Iris pigment epithelial cell (primary cell): ENCODE measurements at places on chromosomes 4 and X.

DNA sequence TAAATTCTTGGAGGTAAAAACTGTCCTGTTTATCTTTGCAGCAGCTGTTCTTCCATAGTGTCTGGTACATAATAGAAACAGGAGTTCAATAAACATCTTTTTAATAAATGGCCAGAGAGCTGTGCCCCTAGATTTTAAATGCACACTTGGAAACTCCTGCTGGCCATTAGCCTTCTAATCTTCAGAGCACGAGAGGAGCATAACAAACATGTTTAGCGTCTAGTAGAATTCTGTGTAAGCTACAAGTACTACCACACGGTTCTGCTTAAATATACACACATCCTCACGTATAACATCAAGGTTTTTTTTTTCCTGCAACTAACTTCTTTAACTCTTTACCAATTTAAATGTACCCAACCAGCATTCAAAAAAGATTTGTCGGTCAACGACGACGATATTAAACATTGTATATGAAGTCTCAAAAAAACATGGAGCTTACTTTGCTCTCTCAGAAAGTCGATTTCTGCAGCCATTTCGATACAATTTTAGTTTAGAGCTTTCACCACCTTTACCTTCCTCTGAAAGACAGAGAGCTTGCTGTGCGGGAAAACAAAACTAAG lies 628 bp downstream of the SCLT1 start:
- peak; percentile 25 for DNase-seq

DNA sequence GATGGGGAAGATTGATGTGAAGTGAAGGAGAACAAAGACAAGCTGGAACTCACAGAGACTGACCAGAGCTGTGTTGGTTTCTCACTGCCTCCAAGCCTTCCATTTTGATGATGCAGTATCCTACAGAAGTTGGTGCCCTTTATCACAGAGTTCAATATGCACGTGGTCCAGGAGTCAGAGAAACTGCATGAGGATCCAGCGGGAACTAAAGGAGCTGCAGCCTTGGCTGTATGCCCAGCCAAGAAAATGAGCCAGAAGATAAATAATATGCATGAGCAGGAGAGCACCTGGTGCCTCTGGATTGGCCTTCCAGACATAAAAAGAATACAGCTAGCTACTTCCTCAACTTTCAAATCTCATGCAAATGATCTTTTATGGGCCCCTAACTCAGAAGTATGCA lies 44.3 kb upstream of the DCLK2 start:
- DNase-seq: peak; percentile 49

GRCh38 chr4:138334346-138335016 lies 92.3 kb upstream of the SLC7A11 start:
- no peak for DNase-seq

GRCh38 chr4:152817331-152817730 lies 37.6 kb downstream of the ARFIP1 start:
- peak; percentile 63 for DNase-seq

- DNase-seq: no peak
Measured at GRCh38 chr4:55363691-55364351, 17.8 kb downstream of the SRD5A3 start.

- peak; percentile 66 for DNase-seq
Measured at GRCh38 chr4:87073199-87074120, 138.6 kb downstream of the AFF1 start.

DNA sequence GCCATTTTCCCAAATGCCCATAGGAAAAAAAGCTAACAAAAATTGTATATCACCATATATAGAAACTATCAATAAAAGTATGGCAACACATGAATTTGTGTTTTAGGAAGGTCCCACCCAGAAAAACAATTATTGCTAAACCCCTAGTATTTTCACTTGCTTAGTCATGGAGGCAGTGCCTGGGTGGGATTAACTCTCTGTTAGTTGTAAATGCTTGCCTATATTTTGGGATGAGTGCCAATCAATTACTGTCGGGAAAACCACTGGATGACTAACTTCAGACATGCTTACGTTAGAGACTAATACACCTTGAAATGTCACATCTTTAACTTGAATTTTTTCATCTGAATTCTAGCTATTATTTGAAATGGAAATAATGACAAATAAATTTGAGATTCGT lies 33.9 kb downstream of the TMPRSS11A start:
- DNase-seq: peak; percentile 68

- DNase-seq: no peak
Measured at GRCh38 chr4:120765260-120765680, 157.3 kb downstream of the PRDM5 start.

DNA sequence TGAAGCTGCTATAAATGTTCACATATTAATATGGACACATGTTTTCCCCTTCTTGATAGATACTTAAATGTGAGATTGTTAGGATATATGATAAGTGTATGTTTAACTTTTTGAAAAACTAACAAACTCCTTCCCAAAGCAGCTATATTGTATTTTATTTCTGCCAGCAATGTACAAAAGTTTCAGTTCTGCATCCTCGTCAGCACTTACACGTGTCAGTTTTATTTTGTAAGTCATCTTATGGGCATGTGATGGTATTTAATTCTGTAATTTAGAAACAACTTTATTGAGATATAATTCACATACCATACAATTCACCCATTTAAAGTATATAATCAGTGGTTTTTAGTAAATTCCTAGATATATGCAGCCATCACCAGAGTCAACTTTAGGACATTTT lies 31.6 kb downstream of the RAPGEF2 start:
- no peak for DNase-seq

DNA sequence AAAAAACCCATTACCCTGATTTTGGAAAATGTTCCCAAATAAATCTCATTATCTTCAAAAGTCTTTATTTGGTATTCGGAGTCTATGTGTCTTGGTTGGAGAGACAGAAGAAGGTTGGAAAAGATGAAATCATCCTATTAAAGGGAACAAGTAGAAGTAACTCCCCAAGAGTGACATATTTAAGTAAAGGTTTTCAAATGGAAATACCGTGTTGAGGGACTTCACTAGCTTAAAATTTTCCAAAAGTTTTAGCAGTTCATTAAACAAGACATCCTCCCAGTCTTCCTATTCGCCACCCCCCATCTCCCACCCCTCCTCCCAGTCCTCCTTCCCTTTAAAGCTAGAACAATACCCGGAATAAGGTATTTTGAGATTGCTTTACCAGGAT lies 62.7 kb upstream of the CCDC160 start:
- no peak for DNase-seq

GRCh38 chr4:156547439-156547838 lies 424.2 kb downstream of the PDGFC start:
- peak; percentile 97 for DNase-seq

DNA sequence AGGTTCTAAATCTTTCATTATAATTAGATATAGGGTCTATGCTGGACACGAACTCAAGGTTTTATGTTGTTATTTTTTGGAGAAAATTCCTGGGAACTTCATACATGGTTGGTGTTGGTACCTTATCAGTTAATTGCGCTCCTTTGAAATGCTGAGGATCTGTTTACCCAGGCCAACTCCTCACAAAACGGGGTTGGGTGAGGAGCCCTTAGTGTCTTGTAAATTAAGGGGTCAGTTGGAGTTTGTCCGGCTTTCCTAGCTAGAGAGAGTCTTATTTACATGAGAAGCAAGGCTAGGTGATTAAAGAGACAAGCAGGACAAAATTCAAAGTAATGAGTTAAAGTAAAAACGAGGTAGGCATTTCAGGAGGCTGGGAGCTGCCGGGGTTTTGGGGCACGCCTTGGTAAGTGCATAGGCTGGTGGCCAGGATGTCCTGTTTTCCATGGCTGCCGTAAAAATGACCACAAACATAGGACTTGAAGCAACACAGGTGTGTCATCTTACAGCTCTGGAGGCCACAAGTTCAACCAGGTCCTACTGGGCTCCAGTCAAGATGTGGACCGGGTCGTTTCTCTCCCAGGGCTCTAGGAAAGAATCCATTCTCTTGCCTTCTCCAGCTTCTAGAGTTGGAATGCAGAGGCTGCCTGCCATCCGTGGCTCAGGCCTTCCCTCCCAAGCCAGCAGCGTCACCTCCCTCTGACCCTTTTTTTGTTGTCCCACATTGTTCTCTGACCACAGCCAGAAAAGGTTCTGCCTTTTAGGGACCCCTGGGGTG lies 19.8 kb downstream of the PSAPL1 start:
- DNase-seq: no peak

GRCh38 chrX:119809185-119809666 lies 17.8 kb upstream of the RPL39 start:
- DNase-seq: peak; percentile 53

- no peak for DNase-seq
Measured at GRCh38 chr4:106893903-106894302, 142.2 kb downstream of the DKK2 start.

GRCh38 chrX:37425370-37425769 lies 76.2 kb downstream of the PRRG1 start:
- DNase-seq: peak; percentile 44

GRCh38 chr4:28228561-28229491 lies 1368.2 kb downstream of the STIM2 start:
- DNase-seq: peak; percentile 76

DNA sequence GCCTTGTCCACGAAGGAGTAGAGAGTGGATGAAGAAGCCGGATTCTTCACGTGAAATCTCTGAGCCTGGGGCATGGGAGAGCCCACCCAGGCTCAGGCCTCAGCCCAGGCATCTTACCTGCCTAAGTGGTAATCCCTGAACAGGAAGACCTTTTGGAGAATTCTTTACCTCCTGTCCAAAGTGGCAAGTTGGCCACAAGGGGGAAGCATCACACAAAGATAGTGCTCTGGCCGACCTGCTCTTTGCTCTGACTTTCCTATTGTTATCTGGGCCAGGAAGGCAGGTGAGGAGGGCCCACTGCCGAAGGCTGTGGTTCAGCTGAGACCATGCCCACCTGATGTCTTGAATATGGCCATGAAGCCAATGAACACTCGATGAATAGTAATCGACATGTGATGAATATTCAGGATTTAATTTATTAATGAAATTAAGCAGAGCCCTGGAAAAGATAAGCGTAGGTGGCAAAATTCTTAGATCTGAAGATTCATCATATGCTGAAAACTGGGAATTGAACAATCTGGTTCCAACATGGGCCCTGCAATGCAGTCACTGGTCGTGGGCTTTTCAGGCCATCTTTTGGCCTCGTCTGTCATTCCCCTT lies 93.8 kb downstream of the PDGFRA start:
- peak; percentile 57 for DNase-seq

DNA sequence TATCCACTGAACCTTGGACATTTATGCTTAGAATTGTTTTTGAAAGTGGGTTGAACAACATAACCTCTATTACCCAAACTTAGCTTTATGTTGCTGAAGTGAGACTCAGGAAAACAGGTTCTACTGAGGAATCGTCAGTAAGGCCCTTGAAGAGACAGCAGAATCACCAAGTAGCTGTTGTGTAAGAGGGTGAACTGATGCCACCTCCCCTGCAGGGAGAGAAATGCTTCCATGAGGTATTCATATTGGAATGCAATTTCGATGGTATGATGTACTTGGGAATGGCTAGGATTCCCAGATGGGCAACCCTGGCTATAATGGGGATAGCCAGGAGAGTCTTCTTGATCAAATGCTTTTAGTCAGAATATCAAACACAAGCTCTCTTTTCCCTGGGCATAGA lies 4.1 kb upstream of the SCRG1 start:
- DNase-seq: peak; percentile 23

GRCh38 chrX:10112510-10112909 lies 44.3 kb upstream of the CLCN4 start:
- DNase-seq: no peak

DNA sequence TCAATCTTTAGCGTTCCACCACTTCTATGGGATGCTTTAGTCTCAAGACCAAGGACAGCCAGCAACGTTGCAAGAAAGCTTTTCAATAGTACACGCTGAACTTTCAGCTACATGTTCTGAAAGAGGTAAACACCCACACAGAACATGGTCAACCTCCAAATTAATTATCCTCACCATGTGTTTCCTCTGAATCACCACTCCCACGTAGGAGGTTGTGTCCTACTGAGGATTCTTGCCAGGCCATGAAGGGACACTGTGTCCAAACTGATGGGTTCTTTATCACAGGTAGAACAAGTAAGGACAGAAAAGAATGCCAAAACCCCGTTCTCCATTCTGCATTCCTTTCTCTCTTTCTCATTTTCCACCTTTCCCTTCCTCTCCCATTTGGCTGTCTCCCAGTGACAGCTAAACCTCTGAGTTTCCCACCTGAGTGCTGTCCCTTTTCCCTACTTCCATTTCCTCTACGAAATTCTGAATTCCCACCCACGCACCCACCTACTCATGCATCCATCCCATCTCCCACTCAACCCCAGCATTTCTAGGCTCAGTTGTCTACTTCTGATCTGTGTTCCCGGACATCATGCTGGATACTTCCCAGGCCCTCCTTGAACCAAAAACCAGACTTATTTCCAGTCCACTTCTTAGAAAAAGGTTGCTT lies 29.0 kb upstream of the GPM6B start:
- peak; percentile 54 for DNase-seq

DNA sequence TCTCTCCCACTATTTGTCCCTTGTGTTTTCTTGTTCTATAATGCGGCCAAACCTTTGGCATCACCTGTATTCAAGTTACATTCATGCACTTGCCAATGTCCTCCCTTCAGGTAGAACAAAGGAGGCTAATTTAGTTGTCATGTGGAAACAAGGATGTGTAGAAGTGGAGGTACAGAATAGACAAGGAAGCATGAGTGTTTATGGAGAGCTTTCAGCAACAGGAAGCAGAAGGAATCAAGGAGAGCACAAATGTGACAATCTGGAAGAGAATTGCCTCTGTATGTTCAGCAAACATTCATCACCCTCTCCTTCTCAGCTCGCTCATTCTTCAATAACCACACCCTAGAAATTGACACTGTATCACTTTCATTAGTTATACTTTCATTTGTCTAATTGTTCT lies 103.4 kb downstream of the SLC7A11 start:
- DNase-seq: no peak

GRCh38 chr4:15836362-15836761 lies 58.2 kb downstream of the CD38 start:
- no peak for DNase-seq

DNA sequence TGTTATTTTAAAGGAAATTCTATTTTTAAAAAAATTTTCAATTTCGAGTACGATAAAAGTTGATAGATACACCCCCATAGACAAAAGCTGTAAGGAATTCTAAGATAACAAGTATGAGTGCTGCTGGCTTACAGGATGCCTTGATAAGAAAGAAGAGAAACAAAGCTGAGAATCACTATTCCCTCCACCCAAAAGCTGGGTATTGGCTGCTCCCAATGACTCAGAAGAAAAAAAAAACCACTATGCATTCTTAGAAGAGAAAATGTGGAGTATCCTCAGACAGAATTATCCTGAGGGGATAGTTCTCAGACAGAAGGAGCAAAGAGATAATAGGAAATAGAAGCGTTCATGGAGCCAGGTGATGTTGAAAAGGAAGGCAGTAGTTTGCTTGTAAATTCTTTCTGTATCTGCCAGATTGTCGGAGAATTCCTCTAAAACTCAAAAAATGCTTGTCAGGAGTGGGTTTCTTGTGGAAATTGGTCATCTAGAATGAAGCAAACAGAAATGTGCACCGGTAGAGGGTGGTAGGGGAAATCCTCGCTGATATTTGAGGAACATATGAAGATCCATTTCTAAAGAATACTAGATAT lies 217.5 kb upstream of the ADAMTS3 start:
- no peak for DNase-seq

- no peak for DNase-seq
Measured at GRCh38 chr4:62232814-62233213, 1032.7 kb downstream of the ADGRL3 start.
